T-helper 2 cell treated with Interferon-gamma antibody and Interleukin-4, amounts not matched to agents 5 μg/mL and 100 μg/mL, for 36 hours (primary cell): ENCODE measurements at places on chromosomes 7 and 10.
A peak's percentile ranks its signal among the peaks of the same experiment; 100 is the strongest.

DNA sequence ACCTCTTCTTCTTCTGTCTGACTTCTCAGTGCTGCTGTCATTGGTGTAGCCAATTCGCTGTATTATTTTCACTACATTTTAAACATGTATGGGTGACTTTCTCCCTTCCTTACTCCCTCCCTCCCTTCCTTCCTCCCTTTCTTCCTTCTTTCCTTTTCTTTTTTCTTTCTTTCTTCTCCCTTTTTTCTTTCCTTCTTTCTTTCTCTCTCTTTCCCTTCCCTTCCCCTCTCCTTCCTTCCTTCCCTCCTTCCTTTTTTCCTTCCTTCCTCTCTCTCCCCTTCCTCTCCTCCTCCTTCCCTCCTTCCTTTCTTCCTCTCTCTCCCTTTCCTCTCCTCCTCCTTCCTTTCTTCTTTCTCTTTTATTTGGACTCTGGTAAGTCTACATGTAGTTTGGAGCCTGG, 240.8 kb downstream of the GATA3 start:
- no peak for DNase-seq

DNA sequence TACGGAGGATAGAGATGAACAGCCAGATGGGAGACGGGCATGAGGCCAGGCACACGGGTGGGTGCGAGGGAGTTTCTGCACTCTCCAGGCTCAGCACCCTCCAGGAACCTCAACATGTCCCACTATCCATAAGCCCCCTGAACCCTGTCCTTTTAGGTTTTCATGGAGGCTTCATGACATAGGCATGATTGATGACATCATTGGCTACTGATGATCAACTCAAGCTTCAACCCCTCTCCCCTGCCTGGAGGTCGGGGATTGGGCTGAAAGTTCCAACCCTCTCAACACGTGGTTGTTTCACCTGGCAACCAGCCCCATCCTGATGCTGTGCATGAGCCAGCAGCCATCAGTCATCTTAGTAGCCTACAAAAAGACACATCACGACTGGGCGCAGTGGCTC, 360.7 kb upstream of the AUTS2 start:
- DNase-seq = no peak

DNA sequence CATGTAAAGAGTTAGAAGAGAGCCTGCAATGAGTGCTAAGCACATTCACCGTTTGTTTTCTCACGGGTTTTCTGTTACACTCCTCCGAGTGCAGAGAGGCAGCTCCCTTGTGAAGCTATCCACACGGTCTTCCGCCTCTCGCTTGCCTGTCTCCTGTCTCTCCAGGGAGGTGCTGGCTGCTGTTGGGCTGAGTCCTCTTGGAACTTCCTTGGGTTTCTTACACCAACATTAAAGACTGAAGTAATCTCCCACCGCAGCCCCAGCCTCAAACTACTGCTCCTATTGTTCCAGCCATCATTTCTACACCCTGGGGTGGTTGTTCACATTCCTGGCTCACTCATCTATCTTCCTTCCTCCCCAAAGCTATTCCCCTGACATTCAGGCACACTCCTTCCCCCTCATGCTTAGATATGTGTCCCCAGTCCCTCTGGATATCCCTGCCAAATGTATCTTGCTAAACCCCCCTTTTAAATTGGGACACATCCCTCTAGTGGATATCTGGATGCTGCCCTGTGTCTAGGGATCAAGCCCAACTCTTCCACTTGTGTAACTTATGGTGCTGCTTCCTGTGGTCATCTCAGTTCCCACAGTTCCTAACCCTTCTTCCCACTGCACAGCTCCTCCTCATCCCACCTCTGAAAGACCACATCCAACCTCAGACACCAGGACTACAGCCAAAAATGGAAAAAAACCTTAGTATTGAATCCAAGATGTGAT, 14.1 kb downstream of the ESYT2 start:
- no peak for DNase-seq

GRCh38 chr7:28784171-28784902, 173.8 kb downstream of the TRIL start:
- DNase-seq = peak; percentile 4

GRCh38 chr7:73702226-73702625, 17.2 kb downstream of the STX1A start:
- DNase-seq = no peak

DNA sequence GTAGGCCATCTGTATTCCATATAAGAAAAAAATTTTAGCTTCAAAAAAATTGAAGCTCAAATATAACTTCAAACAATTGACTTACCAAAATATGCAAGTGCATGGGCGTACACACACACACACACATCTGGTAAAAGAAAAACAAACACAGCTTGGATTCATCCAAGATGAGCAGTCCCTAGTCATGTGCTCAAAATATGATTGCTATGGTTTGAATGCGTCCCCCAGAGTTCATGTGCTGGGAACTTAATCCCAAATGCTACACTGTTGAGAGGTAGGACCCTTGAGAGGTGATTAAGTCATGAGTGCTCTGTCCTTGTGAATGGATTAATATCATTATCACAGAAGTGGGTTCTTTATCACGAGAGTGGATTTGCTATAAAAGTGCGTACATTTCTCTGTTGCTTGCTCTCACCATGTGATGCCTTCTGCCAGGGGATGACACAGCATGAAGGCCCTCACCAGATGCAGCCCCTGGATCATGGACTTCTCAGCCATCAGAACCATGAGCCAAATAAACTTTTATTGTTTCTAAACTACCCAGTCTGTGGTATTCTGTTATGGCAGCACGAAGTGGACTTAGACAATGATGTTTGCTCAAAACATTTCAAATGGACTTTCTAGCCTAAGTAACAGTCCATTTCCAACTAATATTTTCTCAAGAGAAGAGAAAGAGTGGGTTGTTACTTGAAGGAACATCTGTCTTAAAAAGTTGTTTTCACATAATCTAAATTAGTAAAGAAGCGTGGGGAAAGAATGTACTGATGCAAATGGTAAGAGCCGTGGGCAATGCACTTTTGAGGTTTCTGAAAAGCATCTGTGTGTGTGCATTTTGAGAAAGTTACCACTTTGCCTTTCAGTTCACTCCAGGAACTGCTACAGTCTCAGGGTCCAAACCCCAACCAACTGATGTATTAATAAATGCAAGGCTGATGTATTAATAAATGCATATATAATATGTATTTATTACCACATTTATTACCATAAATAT, 15.1 kb upstream of the SVIL start:
- no peak for DNase-seq

- DNase-seq = no peak
Measured at GRCh38 chr7:92119213-92119759, 15.0 kb downstream of the CYP51A1 start.

DNA sequence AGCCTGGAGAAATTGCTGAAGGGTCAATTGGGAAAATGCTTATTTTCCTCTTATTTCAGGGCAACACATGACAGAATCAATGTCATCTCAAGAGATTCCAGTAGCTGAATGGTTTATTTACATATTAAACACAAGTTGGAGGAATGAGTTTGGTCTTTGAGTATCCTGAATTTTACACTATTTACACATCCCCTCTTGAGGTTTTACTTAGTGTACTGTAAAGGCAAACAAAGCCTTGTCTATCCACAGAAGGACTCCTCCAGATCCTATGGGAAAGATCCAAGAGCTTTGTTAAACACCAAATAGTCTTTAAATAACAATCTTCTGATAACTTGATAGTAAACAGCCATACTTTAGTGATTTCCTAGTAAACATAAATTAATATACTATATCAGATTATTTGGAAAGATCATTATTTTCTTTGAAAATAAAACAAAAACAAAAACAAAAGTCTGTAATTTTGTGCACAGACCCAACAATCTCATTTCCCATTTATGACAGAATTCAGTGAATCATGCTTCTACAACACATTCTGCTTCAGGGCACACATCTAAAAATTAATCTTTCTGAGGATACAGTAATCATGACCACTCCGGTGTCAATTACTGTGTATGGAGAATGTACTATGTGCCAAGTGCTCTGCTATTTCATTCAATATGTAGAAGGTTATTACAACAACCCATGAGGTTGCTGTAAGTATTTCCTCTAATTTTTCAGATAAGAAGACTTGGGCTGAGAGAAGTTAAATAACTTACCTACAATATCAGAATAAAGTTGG, 575.0 kb upstream of the LRRTM3 start:
- no peak for DNase-seq

DNA sequence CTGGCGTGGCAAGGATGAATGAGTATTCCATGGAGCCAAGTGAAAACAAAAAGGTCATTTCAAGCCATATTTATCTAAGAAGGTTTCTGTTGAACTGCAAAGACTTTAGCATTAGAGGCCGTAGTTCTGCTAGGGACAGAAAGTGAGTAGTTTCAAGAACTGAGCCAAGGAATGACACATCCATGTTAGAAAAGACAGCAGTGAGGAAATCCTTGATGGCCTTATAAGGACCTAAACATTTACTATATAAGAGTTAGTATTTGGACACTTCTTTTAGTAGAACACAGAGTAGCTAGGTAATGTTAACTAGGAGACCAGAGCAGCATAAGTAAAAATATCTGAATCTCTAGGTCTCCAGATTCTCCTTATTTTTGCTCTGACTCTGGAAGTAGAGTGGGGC, 329.8 kb upstream of the SEMA3D start:
- DNase-seq = no peak

DNA sequence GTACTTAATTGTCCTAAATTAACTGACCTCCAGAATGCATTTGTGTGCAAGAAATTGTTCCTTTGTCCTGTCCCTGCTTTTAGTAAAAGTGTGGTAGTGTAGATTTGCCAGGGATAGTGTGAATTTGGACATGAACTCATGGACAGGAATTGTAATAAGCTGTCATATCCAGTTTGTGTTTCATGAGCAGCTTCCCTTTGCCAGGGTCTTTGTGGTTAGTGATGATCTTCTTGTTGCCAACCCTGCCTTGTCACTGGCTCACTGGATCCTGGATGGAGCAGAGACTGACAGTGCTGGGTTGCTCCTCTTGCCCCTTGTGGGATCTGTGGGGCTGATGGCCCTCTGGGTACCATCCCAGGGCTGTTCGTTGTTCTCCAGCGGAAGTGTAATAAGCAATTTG, 110.1 kb downstream of the CCNY start:
- no peak for DNase-seq

DNA sequence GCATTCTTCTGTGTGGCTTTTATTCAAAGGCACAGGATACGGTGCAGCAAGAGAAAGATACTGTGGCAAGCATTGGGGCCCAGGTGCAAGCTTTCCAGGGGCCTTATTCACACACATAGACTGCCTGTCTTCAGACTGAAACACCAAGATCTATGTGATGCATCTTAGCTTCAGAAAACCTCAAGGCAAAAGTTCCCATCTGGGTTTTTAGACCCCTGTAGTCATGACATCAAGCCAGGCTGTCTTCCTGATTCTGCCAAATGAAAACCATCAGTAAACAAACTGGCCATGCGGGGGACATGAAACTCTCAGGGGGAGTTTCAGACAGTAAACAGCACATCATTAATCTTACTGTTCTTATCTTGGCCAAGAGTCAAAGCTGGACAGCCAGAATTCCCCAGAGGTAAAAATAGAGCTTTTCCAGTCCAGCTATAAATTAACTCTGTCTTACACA, 9.8 kb downstream of the AGBL3 start:
- DNase-seq = no peak

- no peak for DNase-seq
Measured at GRCh38 chr10:29304264-29304994, 15.6 kb downstream of the LYZL1 start.

DNA sequence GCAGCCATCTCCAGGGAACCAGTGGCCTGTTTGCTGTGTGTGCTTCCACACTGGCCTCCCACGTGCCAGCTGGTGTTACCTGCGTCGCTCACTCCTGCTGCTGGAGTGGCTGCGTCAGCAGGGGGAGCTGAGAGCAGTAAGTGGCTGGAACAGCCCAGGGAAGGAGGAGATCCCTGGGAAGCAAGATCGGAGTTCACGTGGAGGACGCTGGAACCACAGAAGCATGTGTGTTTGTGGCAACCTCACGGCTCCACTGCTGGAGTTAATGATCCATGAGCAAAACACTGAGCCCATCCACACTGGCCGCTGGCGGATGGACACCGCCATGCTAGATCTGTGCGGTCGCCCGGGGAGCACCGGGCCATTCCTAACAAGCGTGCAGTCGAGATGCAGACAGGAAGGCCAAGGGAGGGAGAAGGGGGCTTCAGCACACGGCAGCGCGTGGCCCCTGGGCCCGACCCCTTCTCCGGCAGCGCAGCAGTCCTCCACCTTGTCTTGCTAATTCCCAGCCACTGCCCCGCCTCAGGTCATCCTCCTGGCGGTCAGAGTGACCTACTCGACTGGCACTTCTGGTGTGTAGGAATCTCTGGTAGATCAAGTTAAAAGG, 68.5 kb upstream of the EEPD1 start:
- DNase-seq = no peak
